ENCODE measurements at places on chromosomes 11 and 22. TPM values are rescaled to one million over a fixed set of nuclear protein-coding genes. Genes with fewer than 3 reads are reported as not detected.

The RCOR2 gene
- total RNA-seq: 1.2 TPM

The YPEL1 gene
- total RNA-seq: 0.10 TPM

The OR6T1 gene
- not detected for total RNA-seq

The H19 gene
- total RNA-seq: 16.4 TPM

The SLC29A2 gene
- 9.5 TPM for total RNA-seq

The SPI1 gene
- 0.10 TPM for total RNA-seq

The IL18 gene
- 98.7 TPM for total RNA-seq

The DCHS1 gene
- total RNA-seq: 0.07 TPM

The TMEM184B gene
- 56.5 TPM for total RNA-seq
